ENCODE measurements at places on chromosomes 11 and 22.

DNA sequence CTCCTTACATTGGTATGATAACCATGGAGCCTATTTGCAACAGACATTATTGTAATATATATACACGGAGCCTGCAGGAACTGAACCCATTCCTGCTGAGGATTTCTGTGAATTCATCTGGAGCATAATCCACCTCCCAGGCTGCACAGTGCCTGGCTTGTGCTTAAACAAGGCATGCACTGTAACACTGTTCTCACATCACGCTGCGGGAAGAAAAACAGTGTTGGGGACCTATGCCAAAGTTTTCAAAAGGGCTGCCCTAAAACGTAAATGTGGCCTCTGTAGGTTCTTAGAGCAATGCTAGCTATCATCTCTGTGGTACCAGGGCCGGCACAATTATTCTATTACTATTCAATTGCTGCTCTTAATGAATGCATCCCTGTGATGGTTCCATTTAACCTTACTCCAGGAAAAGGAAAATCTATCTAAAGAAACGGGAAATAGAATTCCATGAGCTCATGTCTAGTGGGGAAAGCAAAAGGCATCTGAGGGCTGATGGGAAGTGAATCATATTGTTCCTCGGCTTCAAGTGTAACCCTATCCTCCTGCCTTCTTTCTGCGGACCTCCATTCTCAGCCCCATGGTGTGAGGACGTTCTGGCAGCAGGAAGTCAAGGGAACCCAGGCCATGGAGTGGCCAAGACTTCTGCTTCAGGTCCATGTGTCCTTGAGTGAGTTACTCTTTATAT is 525.5 kb downstream of the SOX6 start:
- no peak for DNase-seq

DNA sequence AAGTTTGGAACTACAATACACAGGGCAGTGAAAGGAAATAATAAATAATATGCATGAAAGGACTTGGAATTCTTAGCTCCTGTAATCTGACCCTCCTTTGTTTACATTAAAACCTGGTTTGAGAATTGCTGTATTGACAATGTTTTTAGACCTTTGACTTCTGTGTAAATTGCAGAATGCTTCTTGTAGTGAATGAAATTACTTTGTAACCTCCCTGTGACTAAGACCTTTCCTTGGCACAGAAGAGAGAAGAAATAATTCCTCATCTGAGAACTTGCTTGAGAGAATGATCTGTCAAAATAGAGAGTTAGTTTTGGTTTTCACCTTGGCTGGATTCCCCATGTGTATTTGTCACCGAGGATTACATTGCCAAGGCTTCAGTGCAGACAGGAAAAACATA is 640.0 kb upstream of the ANO5 start:
- DNase-seq, result no peak

- DNase-seq, result no peak
Measured at GRCh38 chr11:22459048-22459447, 120.9 kb downstream of the SLC17A6 start.

DNA sequence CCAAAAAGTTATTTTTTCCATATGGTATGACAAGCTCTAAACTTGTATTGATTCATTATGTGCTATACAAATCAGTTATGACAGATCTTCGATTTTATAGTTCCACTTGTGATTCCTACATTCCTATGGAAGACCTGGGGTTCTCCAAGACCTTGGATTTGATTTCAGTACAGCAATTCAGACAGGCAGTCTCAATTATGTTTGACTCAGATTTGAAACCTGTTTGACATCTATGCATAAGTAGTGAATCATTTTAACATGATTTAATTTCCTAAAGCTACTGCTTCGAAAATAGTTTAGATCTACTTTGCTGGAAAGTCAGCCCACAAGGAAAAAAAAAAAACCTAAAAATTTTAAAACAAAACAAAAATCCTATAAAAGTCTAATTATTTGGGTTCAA is 820.4 kb downstream of the LUZP2 start:
- DNase-seq, result no peak

DNA sequence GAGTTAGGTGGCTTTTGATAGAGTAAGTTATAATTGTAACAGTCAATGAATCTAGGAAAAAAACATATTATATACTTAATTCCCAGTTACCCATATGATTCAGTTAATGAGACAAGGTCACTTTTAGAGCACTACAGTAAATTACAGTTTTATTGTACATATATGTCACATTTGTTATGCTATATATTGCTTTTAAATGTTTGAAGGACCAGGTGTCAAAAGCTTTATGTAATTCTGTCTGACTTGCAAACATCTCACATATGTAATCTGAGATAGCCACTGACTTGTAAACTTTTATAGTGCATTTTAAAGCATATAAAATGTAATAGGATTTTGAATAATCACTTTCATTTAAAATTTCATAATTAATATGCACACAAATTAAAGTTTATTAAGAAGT is 36.7 kb upstream of the PDGFD start:
- DNase-seq, result no peak

DNA sequence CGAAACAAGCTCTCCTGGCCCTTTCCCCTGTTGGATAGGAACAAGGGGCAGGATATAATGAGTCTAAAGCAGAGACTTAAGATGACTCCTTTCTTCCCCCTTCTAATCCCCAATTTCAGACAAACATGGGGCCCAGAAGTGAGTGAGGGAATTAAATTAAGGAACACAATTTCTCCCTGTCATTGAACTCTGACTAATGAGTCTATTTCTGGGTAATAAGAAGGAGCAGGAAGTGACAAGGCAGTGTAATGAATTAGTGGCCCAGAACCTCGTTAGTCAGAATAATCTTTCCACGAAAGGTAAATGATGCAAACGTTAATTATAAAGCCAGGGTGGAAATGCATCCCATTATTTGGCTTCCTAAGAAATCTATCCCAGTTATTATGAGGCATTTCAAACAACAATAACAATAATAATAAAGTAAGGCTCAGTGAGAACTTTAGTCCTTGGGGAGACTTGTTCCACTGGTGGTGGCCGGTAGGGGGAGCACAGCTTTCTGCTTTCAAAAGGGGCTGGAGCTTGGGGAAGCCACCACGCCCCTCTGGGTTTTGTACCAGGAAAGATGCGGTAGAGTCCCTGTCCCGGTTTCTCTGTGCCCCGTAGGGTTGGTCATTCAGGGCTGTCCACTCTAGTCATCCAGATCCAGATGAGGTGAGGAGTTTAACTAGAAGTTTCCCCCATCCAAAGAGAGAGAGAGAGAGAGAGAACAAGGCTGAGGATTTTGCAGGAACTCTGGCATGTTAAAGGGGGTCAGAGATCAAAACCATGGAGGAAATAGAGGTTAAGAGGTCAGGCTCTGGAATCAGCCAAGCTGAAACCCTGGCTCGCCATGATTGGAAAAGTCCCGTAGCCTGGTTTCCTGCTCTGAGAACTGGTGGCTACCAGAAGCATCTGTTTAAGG is 298.3 kb downstream of the NTM start:
- peak; percentile 50 for DNase-seq

- DNase-seq, result no peak
Measured at GRCh38 chr11:539971-540481, 2.7 kb downstream of the LRRC56 start.

DNA sequence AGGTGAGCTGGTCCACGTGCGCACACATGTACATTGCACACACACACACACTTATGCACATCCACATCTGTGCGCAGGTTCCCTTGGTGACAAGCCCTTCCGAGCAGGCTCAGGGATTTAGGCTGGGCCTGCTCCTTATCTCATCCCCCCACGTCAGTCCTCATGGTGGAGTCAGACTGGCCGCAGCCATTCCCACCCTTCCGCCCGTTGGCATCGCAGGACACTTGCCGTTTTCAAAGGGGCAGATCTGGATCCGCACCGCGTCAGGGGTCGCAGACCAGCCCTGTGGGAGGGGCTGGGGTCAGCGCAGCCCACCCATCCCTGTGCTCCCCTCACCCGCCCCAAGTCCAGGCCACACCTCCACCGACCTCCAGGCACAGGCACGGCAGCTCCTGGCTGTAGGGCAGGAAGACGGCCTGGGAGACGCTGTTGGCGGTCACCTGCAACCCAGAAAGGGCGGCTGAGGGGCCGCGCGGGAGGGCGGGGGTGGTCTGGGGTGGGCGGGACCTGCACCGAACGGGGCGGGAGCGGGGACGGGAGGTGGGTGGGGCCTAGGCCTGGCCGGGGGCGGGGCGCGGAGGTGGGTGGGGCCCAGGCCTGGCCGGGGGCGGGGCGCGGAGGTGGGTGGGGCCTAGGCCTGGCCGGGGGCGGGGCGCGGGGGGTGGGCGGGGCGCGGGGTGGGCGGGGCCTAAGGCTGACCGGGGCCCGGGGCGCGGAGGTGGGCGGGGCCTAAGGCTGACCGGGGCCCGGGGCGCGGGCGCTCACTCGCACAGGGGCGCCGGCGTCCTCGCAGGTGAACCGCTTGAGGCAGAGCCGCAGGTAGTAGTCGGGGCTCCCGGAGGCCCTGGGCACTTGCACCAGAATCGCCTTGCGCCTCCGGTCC is 13.3 kb downstream of the IL17REL start:
- no peak for DNase-seq

DNA sequence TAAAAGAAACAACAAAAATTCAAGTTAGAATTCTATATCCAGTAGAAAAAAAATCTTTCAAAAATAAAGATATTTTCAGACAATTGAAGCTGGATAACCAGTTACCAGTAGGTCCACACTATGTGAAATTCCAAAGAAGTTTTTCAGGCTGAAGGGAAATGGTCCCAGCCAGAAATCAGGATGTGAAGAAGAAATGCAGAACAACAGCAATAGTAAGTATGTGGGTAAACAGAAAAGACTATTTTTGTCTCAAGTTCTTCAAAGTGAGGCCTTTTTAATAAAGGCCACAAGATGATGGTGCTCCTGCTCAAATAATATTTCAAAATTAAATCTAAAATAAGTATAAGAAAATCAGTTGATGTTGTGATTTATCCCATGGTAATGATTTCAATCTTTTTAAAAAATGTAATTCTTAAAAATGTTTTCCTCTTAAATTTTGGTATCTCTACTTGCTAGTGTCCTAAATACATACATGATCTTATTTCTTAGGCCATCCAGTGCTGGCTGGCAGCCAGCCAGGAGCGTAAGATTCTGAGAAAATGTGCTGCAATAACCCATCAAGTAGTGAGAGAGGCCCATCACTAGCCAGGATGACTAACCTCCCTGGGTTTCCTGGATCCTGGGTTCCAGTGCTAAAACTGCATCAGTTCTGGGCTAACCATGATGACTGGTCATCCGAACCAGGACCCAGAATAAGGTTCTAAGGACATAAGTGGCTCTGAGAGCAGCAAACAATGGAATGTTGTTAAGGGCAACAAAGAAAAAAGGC is 15.6 kb upstream of the UCP3 start:
- DNase-seq, result no peak

GRCh38 chr22:20749453-20749852 is 24.5 kb upstream of the SERPIND1 start:
- DNase-seq, result no peak

- no peak for DNase-seq
Measured at GRCh38 chr22:33707581-33707980, 212.7 kb downstream of the LARGE1 start.

DNA sequence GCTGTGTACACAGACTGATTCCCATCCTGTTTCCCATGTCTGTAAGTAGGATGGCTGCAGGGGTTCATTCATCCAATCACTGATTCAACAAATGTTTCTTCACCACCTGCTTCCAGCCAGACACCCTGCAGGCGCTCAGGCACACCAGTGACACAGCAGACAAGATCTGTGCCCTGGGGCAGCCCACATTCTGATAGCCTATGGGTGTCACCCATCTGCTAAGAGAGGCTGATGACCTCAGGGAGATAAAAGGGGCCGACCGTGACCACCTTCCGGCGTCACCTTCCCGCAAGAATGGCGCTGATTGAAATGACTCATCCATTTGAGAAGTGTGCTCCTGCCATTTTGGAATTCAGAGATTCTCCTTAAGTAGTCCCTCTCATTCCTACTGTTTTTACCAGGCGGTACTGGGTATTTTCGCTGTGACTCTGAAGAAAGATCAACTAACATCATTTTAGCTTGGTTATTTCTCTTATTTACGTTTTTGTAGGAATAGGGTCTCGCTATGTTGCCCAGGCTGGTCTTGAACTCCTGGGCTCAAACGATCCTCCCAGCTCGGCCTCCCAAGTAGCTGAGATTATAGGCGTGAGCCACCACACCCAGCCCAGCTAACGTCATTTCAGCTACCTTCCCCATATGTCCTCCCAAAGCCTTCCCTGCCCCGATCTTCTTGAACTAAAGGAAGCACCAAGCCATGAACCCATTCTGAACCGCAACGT is 73.2 kb upstream of the BID start:
- no peak for DNase-seq

- no peak for DNase-seq
Measured at GRCh38 chr22:30159561-30160353, 79.5 kb downstream of the HORMAD2 start.

GRCh38 chr11:21372672-21373071 is 703.3 kb downstream of the NELL1 start:
- no peak for DNase-seq

DNA sequence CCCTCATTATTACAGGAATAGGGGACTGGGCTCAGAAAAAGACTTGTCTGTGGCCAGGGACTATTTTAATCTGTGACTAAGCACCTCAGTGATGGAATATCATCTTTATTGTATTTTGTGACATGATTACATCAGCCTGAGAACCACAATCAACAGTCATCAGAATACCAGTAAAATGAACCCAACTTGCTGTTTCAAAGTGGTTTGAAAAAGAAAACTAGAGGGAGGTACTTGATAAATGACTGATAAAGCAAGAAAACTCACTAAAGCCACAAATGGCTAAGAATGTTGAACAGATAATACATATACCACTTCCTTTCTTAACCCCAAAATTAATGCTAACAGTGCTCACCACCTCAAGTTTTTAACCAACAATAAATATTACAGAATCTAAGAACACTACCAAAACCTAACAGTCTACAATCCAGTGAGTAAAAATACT is 155.7 kb downstream of the ATG16L2 start:
- no peak for DNase-seq

- no peak for DNase-seq
Measured at GRCh38 chr22:24977370-24978221, 25.1 kb downstream of the KIAA1671 start.

GRCh38 chr11:108220721-108221336 is 1.6 kb downstream of the NPAT start:
- DNase-seq, result no peak

DNA sequence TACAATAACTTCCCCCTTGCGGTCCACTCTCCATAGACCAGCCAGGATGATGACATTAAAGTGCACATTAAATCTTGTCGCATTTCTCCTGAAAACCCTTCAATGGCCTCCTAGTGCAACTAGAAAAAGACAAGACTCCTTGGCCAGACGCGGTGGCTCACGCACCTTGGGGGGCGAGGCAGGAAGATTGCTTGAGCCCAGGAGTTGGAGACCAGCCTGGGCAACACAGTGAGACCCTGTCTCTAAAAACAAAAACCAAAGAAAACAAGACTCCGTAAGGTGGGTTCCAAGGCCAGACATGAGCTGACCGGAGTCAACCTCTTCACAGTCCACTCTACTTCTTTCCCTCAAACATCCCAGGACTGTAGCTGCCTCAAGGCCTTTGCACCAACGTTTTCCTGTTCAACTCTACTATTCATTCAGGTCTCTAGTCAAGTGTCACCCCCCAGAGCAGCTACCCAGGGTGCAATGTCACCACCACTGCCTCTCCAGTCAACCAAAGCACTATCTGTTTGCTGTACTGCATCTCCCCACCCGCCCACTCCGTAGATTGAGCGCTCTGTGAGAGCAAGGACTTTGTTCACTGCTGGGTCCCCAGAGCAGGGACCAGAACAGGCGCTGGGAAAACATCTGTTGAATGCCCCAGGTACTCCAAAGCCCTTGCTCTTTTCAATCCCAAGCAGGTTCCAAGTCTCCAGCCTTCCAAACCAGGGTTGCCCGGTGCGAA is 739 bp downstream of the ZMAT5 start:
- DNase-seq, result no peak
